ENCODE measurements at places on chromosomes 3 and 15. TPM values are rescaled to one million over a fixed set of nuclear protein-coding genes. Genes with fewer than 3 reads are reported as not detected.

Gene MED12L
- polyA plus RNA-seq: 1.8 TPM

Gene TMCO5A
- not detected for polyA plus RNA-seq

Gene RASGRP1
- 10.8 TPM for polyA plus RNA-seq

Gene GHSR
- not detected for polyA plus RNA-seq

Gene GAP43
- 0.57 TPM for polyA plus RNA-seq

Gene CSTA
- polyA plus RNA-seq: 0.74 TPM

Gene SKOR1
- 0.37 TPM for polyA plus RNA-seq

- no peak for DNase-seq
These were observed 8.0 kb upstream of the MORC1 start for GRCh38 chr3:109125902-109126301.

DNA sequence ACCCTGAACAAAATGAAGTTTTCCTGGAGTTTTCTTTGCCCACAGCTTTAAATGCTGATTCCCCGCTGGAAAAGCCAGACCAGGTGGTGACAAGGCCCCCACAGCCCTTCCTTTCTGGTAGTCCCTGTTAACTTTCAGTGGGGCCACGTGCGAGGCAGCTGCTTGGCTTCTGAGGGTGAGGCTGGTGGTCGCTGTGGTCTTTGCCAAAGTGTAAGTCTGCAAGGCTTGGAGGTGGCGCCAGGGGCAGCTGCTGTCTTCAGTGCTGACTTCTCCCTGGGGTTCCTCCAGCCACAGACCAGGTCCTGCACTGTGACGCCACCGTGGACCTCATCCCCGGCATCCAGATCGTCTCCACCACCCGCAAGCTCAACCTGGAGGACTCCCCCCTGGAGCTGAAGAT, 54.1 kb upstream of the TAMM41 start:
- no peak for DNase-seq

GRCh38 chr3:52695798-52696671, 9.6 kb downstream of the GLT8D1 start:
- no peak for DNase-seq

DNA sequence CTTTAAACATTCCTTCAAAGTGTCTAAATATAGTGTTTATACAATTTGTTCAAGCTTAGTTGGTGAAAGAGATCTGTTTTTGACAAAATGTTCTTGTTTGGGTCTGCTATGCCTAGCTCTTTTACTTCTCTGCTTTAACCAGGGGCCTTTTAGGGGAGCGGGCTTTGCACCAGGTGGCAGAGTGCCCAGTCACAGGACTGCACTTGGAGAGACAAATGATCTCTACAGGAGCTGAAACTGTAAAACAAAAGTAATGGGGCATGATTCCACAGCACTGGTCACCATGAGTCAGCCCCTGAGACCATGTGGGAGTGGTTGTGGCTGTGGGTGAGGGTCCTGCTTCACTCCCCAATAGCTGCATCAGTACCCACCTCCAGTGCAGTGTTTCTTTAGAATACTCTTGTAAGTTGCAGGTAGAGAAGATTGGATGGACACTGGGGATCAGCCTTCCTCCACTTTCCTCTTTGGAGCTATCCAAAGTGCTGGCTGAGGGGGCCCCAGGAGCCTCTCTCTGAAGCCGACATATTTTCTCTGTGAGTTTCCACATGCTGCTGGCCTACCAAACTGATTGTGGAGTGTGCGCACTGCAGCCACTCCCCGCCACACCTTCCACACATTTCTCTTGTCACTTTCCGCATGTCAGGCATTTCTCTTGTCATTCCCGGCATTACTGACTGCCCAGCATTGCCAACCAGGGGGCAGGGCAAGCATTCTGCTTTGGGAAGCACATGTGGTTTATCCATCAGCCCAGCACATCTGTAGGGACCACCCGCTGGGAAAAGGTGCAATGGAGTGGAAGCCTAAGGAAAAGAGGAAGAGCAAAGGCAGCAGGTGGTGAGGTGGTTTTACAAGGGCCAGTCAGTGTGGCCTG, 110.0 kb downstream of the EPHB1 start:
- DNase-seq: no peak

- peak; percentile 47 for DNase-seq
These were observed 157.9 kb downstream of the CHL1 start for GRCh38 chr3:354432-354831.

DNA sequence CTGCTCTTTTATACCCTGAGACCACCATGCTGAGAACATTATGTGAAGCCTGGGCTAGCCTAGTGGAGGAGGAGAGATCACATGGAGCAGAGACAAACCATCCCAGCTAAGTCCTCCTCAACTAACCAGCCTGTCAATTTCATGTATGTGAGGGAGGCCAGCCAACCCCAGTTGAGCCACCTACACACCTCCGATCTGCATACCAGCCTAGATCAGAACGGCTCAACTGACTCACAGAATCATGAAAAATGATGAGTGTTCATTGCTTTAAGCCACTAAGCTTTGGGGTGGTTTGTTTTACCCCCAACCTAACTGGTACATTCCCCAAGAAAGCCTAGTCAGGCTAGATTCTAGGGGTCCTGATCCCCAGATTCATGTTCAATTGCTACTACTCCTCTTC, 19.4 kb upstream of the CA12 start:
- no peak for DNase-seq

- DNase-seq: no peak
These were observed 22.5 kb downstream of the TM4SF18 start for GRCh38 chr3:149310796-149311534.

DNA sequence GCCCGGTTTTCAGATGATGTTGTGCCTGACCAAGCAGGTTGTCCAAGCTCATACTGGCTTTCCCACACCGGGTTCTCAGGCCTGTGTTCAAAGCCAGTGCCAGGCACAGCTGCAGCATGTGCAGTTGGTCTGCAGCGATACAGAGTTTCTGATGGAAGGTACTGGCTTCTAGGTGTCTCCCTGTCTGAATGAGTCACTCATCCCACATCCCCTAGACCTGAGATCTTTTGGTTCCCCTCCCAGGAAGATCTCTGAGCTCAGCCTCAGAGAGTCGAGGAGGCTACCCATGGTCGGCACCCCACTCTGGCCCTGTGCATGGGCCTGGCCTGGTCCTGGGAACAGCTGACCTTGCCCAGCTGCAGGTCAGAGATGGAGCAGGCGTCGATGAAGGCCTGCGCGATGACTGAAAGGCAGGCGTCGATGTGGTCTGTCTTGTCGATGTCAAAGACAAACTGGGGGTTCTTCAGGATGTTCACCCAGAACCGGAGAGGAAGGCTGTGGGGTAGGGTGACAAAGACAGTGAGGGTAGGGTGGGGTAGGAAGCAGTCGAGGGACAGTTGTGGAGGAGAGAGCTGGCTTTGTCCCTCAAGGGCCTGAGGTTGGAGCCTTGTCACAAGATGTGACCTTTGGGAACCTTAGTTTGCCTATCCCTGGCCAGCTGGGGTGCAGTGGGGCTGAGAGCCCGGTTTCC, 15.3 kb downstream of the H1-8 start:
- DNase-seq: no peak

- DNase-seq: no peak
These were observed 15.1 kb upstream of the DLL4 start for GRCh38 chr15:40914013-40914412.
